Hematopoietic multipotent progenitor cell treated with erythropoietin and hydrocortisone succinate and interleukin-3 and kit ligand, for 6 days (in vitro differentiated cells): ENCODE measurements at places on chromosomes 7 and 10.
A peak's percentile ranks its signal among the peaks of the same experiment; 100 is the strongest.

DNA sequence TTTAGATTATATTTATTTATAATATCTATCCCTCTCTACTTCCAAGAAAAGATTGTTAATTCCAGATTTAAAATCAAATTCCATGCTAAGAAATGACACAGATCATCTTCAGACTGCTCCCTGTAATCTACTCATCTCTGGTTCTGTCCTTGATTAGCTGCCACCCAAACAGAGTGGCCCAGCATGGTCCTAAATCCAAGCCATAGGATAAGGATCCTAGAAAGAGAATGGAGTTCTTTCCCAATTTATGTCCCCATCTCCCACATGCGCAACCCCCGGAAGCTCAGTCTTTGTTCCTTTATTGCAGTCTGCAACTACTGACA, 23.4 kb upstream of the HDAC9 start:
- no peak for DNase-seq

GRCh38 chr10:1229116-1229515, 172.9 kb downstream of the WDR37 start:
- DNase-seq = no peak

DNA sequence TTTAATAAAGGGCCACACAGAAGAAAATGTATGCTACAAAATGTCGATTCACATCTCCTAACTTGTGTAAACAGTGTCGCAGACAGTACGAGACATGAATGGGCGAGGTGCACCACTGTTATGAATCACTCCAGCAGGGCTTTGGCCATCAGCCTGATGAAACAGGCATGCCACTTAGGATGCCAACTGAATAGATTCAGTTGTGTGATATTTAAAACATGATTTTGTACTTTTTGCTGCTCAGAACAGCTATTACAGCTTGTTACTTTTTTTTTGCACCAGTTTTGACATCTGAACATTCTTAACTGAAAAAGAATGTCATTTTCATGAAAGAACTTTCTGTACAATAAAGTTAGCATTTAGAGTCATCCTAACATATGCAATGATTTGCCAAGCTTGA, 138.1 kb downstream of the VTI1A start:
- DNase-seq = no peak

DNA sequence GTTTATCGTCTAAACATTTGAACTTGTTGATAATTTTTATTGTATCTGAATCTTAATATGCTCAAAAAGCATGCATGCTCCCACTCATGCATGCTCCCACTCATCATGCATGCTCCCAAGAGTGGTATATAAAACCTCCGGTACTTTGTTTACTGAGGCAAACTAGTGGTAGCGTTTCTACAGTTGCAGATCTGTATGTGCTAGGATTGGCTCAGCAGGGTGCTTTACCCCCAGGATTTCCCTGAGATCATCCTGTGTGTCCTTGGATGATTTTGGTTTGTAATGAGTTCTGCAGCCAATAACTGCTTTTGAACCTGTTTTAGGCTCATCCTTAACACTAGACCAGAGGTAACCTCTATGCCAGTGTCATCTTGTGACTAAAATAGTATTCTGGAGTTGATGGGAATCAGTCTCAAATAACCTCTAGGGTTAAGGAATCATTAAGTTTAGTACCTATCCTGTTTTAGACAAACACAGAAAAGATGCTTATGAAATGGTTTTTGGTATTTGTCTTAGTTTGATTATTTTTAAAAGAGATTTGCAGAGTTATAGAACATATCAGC, 40.4 kb downstream of the PHTF2 start:
- no peak for DNase-seq

DNA sequence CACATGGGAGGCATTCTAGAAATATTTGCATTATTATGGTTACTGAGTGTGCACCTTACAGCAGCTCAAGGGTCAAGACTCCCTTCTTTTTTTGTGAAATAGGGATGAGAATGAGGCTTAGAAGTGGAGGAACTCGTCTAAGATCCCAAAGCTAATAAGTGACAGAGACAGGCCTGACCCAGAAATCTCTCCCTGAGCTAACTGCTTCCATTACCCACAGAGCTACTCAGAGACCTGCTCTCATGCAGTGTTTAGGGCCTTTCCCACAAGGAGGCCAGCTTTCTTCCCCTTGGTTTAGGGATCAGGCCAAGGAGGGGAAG, 301.7 kb downstream of the RPS24 start:
- DNase-seq = no peak

DNA sequence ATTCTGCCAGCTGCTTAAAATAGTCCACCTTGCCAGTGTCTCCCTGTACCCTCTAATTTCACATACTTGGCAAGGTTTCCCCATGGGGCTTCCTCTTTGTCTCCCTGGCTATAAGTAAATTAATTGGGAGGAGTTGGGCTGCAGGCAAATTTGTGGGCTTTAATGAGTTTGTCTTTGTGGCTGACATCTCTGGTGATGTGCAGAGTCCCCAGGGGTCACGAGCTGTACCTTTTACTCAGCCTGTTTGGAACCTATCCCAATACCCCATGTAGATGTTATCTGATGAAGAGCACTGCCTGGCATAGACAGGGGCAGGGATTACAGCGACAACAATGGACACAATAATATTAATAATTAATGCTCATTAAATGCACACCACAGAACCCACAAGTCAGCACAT, 132.5 kb downstream of the SLIT1 start:
- DNase-seq = no peak

- DNase-seq = no peak
These were observed 71.2 kb upstream of the COL13A1 start for GRCh38 chr10:69730251-69731156.

GRCh38 chr7:132738254-132738653, 162.0 kb upstream of the PLXNA4 start:
- DNase-seq = no peak

DNA sequence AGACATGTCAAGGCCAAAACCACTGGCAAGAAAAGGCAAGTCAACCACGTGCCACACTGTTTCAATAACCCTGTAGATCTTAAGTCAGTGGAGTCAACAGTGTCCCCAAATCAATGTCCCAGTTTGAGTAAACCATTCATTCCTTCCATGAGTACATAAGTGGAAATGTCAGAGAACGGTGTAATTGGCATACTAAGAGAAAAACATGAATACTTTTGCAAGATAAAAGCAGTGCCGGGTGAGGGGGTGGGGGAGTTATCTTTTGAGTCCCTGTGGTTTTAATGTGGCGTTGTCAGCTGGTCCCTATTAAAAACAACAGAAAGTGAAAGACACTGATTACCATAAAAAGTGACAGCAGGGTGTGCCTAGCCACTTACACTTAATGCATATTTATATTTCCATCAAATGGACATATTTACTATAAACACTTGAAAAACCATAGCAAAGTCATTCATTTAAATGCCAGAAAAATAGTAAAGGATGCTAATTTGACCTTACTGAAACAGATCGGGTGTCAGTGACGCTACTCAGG, 37.8 kb downstream of the RSU1 start:
- DNase-seq = peak; percentile 21

GRCh38 chr10:106440355-106440754, 724.2 kb downstream of the SORCS1 start:
- DNase-seq = no peak

DNA sequence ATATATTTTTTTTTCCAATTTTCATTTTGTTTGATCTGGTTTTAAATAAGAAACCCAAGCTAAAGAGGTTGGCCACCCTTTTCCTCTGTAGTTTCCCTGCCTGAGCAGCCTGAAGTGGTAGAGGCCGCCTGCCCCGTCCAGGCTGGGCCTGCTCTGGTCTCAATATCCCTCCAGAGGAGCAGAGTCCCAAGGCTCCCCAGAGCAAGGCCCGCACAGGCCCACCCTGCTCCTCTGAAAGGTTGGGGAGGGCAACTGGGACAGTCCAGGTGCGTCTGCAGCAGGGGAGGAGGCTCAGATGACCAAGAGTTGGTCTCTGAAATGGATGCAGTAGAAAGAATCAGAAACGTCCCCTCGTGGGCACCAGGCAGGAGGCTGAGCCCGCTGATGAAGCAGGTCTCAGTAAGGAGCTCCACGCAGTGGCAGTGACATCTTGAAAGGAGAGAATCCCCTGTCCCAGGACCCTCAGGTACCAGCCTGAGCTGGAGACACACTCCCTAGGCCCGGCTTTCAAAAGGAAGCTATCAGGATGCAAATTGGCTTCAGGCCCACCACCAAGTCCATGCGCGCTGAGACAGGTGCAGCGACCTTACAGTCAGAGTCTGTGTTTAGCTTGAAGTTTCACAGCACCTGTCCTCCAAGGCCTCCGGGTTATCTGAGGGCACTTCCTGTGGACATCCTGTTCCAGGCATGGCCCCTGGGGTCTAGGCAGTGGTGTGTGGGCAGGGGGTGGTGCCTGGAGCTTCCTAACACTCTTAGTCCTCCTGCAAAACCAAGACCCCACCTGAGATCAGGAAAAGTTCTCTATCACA, 37.7 kb downstream of the EN2 start:
- no peak for DNase-seq

- no peak for DNase-seq
These were observed 150.7 kb downstream of the LRMDA start for GRCh38 chr10:75582102-75582501.

- no peak for DNase-seq
These were observed 52.4 kb upstream of the LRRC17 start for GRCh38 chr7:102860351-102860811.

- DNase-seq = no peak
These were observed 5.7 kb upstream of the VIM start for GRCh38 chr10:17222329-17222728.

DNA sequence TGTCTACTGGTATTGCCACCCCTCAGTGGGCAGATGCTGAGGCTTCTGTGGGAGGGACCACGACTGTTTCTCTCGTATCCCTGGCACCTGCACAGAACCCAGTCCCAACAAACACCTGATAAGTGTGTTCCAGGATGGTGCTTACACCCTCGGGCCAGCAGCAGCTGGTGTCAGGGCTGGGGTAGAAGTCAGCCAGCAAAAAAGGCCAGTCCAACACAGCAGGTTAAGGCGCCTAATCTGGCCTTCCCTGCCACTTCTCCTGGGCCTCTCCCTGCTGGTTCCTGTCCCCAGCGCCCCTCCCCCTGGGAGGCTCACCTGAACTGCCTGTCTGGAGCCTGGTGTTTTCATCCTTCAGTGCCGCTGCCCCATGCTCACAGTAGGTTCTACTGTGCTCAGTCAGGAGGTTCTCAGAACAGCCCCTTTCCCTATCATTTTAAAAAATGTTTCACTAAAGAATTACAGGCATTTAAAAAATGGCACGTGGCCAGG, 20.0 kb downstream of the PODXL start:
- DNase-seq = no peak

GRCh38 chr10:17425584-17426262, 28.7 kb downstream of the ST8SIA6 start:
- DNase-seq = peak; percentile 99

DNA sequence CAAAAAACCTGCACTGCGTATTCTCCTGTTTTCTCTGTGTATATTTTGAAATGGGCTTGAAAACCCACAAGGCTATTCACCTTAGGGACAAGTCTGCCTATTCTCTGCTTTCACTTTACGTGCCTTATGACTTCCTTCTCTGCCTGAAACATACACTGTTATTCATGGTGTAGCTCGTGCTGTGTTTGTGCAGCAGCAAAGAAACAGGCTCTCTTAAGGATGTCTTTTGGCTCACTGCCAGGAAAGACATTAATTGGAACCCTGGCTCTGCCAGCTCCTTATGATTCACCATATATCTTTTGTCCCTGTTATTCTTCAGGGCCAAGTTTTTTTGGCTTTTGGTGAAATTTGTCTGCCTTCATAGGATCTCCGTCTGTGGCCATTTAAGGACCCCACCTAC, 92.4 kb downstream of the TMEM106B start:
- DNase-seq = no peak

GRCh38 chr10:97648562-97649404, 8.3 kb downstream of the PI4K2A start:
- DNase-seq = peak; percentile 83

DNA sequence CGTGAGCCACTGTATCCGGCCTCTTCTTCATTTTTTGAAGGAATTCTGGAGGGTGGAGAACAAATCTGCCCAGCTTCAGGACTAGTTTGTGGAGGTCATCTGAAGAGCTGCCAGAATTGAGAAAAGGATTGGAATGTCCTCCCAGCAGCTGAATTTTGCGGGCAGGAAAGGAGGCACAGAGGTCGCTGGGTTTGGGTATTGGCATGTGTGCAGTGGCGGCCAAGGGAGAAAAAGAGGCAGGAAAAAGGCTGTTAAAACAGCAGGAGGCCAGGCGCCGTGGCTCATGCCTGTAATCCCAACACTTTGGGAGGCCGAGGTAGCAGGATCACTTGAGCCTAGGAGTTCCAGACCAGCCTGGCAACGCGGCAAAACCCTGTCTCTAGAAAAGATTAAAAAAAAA, 80.4 kb downstream of the HIP1 start:
- no peak for DNase-seq

GRCh38 chr10:85661123-85661522, 705.5 kb downstream of the GRID1 start:
- no peak for DNase-seq

- peak; percentile 34 for DNase-seq
These were observed 61.5 kb downstream of the CPVL start for GRCh38 chr7:29084832-29085231.

- DNase-seq = no peak
These were observed 3.5 kb downstream of the PTTG1IP2 start for GRCh38 chr7:90472805-90473540.

DNA sequence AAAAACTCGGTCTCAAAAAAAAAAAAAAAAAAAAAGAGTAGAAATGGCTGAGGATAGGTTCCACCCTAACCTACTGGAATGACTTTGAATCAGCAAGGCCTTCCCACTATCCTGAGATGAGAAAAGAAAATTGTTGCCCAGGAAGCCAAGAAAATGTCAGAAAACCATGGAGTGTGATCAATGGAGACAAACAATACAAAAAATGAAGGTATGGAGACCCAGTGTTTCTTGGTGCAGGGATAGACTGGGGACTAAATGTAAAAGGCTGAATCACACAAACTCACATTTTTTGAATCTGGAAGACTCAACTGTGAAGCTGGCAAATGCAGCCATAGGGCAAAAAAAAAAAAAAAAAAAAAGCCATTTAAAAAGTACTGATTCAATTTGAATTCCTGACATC, 364.3 kb upstream of the ANKRD30A start:
- DNase-seq = no peak

DNA sequence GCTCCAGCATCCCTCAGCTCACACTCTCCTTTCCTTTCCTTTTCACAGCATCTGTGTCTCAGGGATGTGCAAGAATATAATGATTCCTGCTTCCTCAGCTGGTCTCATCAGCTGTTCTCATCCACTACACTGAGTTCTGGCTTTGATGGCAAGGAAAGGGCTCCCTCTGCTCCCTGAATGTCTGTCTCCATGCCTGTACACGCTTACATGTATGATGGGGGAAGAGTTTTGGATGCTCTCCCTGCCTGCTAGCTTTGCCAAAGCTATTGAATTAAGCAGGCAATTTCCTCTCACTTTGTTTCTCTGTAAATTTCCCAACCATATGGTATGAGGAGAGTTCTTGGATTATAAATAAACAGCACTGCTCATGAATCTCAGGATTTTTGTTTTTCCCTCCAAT, 254.5 kb downstream of the SORCS3 start:
- no peak for DNase-seq

DNA sequence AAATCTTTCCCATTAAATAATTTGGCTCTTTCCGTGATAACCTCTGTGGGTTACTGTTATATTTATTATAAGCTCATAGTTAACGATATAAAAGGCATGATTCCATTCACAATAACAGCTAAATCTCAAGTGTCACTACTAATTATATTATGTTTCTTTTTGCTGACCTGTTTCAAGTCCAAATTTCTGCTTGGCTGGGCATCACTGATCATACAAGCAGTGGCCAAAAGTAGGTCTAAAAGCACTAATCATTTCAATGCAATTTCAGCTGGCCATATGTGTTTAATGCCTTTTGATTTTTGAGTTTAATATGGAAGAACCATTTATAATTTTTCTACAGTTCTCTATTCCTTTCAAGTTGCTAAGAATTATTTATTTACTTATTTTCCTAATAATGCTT, 110.7 kb downstream of the SEMA3A start:
- DNase-seq = no peak

GRCh38 chr7:1562597-1563051, 6.6 kb upstream of the TMEM184A start:
- no peak for DNase-seq
